ENCODE measurements at places on chromosomes 6 and 20.

- DNase-seq = no peak
Observed at GRCh38 chr6:11805259-11806053, 26.9 kb upstream of the ADTRP start.

DNA sequence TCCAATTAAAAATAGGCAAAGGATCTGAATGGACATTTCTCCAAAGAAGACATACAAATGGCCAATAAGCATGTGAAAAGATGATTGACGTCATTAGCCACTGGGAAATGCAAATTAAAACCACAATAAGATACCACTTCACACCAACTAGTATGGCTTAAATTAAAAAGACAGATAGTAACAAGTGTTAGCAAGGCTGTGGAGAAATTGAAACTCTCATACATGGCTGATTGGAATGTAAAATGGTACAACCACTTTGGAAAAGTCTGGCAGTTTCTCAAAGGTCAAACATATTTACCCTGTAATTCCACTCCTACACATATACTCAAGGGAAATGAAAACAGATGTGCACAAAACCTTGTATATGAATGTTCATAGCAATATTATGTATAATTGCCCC lies 83.6 kb downstream of the CEP57L1 start:
- no peak for DNase-seq

GRCh38 chr6:105892577-105893262 lies 193.4 kb upstream of the PRDM1 start:
- DNase-seq = no peak

DNA sequence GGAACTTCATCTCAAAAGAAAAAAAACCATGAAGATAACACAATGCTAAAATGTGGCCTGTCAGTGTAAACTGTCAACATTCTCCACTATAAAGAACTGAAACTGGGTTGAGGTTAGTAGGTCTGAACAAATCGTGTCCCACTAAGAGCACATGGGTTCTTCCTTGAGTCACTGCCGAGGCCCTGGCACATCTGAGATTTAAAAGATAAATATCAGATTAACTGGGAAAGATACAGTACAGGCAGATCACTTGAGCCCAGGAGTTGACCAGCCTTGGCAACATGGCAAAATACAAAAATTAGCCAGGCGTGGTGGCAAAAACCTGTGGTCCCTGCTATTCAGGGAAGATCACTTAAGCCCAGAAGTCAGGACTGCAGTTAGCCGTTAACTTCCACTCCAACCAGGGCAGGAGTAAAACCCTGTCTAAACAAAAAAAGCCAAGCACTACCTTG lies 5.6 kb downstream of the EEF1A1 start:
- peak; percentile 81 for DNase-seq

GRCh38 chr6:152977556-152977955 lies 5.3 kb downstream of the FBXO5 start:
- no peak for DNase-seq

GRCh38 chr20:38855356-38855755 lies 49.9 kb downstream of the PPP1R16B start:
- no peak for DNase-seq

DNA sequence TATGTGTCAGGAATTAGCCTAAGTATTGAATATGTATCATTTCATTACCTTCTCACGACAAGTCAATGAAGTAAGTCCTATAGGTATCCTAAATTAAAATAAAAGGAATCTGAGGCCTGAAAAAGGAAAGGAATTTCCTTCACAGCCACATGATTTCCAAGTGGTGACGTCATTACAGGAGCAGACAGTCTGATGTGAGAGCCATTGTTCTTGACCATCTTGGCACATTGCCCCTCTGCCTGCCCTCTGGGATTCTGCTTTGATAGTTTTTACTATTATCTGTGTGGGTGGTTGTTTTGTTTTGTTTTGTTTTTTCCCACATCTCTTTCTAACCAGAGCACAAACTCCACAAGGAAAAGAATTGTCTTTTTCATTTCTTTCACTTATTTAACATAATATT lies 219.8 kb upstream of the UFL1 start:
- no peak for DNase-seq

DNA sequence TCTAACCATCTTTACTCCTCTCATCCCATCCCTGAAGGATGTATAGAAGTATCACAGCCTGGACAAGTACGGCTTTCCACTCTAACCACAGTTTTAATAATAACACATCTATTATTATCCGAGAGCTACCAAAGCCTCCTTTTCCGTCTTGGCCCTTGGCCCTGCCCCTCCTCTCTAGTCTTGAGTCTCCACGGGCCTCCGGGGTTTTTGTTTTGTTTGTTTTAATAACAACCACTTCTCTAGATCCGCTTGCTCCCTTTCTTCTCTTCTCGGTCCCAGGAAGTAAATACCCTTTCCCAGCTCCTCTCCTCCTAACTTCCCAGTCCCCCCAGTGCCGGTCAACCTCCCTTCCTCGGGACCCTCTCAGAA lies 661 bp downstream of the LCA5 start:
- no peak for DNase-seq

DNA sequence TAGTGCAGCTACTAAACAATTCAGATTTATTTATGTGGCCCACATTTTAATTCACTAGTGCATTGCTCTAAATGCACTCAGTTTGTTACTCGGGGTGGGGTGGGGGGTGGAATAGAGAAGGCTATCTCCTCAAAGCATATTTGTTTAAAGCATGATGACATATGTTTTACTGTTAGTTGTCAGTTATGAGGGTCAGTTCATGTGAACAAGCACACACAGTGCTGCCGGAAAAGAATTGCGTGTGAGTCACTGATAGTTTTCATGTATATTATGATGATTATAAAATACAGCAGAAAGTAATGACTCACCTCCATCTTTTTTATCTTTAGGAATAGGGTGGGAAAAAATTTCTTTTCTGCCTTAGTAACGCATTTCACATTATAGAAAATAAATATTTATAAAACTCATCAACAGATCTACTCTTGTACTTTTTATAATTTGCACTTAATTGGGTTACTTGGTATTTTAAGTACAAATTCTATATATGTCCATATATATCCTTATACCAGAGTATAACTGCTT lies 42.2 kb upstream of the STXBP5 start:
- DNase-seq = no peak

DNA sequence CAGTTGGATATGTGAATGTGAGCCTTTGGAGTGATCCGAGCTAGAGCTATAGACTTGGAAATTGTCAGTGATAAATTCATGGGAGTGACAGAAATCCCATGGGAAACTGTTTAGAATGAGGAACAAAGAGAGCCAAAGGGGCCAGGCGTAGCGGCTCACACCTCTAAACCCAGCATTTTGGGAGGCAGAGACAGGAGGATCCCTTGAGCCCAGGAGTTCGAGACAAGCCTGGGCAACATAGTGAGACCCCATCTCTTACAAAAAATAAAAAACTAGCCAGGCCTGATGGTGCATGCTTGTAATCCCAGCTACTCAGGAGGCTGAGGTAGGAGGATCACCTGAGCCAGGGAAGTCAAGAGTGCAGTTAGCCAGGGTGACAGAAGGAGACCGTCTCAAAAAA lies 39.3 kb upstream of the SOX4 start:
- no peak for DNase-seq

GRCh38 chr6:53067849-53068361 lies 2.7 kb downstream of the FBXO9 start:
- no peak for DNase-seq

DNA sequence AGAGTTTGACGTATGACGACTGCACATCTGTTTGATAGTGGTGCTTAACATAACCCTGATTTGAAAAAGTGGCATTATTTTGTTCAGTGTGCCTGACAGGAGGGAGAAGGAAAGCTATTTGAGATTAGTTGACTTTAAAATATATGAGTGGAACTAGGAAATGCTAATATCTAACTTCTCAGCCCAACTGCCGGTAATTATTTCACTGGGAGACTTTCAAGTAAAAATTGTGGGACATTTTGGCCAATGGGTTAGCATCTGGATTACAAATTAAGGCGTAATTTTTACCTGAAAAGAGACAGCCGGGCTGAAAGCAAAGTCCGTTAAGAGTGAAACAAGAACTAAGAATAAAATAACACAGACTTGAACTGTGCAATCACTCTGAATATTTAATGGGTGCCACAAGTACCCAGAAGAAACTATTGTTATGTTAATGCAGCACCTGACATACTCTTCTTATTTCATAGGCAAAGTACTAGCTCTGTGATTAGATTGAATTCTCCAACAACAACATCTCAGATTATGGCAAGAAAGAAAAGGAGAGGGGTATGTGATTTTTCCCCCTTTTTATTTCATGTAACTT lies 2.0 kb downstream of the HEY2 start:
- DNase-seq = no peak

DNA sequence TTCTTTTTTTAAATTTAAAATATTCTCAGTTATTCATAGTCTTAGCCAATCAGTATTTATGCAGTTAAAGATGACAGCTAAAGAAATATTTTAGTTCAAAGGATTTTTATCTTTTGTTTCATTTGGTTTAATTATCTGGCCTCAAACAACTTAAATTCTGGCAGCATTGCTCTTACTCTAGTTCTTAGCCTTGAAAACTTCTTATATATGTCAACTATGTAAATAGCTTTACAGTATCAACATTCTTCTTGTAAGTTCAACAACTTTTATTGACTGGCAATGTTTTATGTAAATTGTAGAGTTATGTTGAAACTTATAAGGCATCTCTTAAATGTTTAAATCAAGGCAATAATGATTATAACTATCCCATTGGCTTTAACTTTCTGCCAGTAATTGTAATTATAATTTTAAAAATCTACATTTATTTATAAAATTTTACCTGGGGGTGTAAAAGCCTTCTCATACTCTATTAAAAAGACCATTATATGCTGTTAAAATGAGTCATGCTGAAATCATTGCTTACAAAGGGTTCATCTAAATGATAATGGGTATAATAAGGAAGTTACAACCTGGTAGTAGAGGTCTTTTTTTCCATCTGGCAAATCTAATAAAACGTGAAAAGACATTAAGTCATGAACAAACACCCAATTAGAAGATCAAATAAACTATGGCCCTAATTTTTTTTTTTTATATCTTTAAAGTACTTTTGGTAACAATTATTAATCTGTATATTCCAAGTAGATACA lies 45.8 kb upstream of the FAM184A start:
- DNase-seq = no peak

DNA sequence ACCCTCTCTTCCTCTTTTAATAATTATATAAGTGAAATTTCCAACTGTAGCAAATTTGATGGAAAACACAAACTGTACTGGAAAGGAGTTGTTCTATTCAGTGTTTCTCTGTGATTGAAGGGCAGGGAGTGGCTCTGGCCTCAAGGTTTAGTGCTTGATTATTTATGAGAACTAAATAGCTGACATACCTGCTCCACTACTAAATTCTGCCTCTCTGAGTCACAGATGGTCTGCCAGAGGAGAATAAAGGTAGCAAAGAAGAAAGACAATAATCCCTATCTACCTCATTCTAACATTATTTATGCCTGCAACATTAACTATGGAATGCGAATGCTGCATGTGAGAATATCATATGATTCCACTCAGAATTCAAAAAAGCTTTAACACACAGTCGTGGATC lies 9.3 kb downstream of the BMP5 start:
- no peak for DNase-seq

DNA sequence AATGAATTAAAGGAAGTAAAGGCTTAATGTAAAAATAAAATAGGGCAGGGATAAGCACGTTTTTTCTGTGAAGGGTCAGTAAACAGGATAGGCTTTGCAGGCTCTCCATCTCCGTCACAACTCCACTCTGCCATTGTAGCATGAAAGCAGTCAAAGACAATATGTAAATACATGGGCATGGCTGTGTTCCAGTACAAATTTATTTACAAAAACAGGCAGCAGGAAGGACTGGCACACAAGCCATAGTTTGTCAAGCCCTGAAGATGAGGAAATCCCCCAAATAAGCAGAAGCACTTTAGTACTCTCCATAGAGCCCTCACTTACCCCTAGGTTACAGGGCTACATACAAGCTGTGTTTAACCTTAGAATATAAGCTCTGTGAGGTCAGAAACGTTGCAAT lies 8.9 kb upstream of the FBXO9 start:
- DNase-seq = no peak

GRCh38 chr6:39778581-39779255 lies 13.5 kb upstream of the DAAM2 start:
- DNase-seq = no peak

DNA sequence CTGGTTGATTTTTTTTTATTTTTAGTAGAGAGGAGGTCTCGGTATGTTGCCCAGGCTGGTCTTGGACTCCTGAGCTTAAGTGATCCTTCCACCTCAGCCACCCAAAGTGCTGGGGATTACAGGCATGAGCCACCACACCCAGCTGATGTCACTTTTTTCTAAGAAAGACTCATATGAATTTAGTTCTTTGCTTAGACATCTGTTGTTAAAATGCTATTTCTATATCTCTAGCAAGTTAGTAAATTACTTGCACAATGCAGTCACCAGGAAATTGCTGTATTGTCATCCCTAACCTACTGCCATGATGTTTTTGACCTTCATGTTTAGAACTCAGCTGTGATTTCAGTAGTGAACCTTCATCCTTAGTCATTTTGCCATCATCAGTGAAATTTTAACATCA lies 5.7 kb downstream of the KDM1B start:
- no peak for DNase-seq

- no peak for DNase-seq
Observed at GRCh38 chr6:166541366-166541765, 45.1 kb downstream of the RAMACL start.

GRCh38 chr6:16521528-16521927 lies 239.7 kb downstream of the ATXN1 start:
- no peak for DNase-seq

GRCh38 chr6:88142297-88142668 lies 23.9 kb downstream of the CNR1 start:
- DNase-seq = no peak

- no peak for DNase-seq
Observed at GRCh38 chr20:59411170-59411569, 110.8 kb downstream of the EDN3 start.

- no peak for DNase-seq
Observed at GRCh38 chr6:52141596-52141995, 44.6 kb upstream of the IL17A start.

DNA sequence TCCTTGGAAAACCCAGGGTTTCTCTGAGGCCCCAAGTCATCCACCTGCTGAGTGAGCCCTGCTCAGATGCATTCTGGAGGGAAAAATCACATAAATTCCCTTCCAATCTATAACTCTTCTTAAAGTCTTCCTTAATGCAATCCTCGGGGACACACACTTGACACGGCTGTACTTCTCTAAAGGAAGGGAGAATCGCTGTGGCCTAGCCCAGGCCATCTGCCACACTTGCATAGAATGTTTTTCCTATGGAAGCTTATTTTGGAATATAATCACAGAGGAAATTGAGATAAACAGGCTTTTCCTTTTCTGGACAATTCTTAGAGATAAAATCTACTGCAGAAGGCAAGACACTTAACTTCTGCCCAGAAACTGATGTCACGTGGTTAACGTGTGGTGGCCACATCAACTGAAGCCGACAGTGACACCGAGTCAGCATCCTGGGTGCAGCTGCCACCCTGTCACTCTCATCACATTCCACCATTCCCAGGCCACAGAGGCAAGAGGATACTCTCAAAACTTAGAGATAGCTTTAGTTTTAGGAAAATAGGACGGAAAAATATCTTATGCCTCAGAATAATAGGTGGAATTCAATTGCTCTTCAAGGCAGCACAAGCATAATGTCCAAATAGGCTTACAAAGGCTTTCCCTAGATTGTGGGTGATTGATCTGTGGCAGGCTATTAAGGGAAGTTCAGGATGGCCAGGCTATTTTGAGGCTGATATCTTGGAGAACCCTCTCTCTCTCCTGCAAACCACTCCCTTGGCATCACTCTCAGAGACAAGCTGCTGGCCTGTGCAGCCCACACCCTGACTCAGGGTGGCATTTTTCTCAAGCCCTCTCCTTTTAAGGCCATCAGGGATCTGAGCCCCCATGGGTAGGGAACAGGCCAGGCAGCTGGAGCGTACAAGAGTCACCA lies 29.6 kb downstream of the PSMB1 start:
- no peak for DNase-seq
